NAMALWA (cell line): ENCODE measurements at places on chromosomes 11 and 22.

- no peak for DNase-seq
Measured at GRCh38 chr22:20022231-20022977, 1.5 kb downstream of the TANGO2 start.

- no peak for DNase-seq
Measured at GRCh38 chr11:76800466-76801200, 17.5 kb downstream of the TSKU start.

DNA sequence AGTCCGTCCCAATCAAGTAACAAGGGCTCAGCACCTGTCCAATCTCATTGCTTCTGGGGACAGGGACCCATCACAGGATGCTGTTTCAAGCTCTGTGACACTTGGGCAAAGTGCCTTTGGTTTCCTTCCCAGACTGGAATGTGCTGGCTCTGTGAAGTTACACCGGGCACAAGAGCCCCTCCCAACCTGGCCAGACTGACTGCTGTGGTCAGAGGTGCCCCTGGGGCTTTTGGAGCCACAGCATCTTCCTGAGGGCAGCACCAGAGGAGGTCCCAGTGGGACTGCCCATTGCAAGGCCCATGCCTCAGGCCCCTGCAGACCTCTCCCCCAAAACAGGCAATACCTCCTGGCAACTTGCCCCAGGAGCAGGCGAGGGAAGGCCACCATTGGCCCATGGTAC, 155.2 kb upstream of the GRK3 start:
- DNase-seq, result no peak

DNA sequence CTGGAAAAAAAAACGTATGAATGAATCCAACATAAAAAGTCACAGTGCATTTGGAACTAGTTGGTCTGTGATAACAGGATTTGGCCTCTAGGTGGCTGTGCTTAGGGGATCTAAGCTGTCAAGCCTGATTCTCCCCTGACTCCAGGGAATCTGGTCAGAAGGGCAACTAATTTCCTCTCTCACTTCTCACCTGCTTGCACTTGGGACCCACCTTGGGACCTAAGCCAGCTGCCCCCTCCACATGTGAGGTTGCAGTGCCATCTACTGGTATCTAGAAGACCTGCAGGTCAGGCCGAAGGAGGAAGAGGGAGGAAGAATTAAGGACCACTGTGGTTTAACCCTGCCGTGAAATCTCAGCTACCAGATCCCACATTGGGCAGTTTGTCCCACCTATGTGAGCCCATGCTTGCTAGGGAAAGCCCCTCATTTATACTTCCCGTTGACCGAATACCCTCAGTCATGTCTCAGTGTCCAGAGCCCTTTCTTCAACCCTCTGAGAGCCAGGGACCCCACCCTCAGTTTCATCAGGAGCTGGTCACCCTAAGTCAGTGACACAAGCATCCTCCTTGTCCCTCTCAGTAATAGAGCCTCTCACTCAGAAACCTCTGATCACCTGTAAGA, 33.2 kb upstream of the CAVIN3 start:
- peak; percentile 81 for DNase-seq
